ENCODE measurements at places on chromosomes 13 and 19.

DNA sequence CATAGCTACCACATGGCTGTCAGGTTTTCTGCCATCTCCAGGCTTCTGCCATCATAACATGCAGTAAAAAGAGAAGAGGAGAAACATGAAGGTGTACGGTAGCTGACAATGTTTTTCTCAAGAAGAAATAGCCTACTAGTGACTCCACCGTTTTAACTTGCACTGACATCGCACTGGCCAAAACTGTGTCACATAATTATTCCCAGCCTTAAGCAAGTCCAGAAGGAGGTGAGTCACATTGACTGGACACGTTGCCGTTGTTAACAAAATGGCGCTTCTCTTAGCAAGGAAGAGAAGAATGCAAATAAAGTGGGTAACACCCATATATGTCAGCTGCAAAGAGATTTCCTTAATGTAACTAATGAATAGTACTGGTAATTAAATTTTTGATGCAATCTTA lies 810.4 kb upstream of the SLC10A2 start:
- no peak for DNase-seq

GRCh38 chr13:42762251-42762650 lies 19.1 kb upstream of the FAM216B start:
- no peak for DNase-seq

- no peak for DNase-seq
These were observed 191.4 kb downstream of the POSTN start for GRCh38 chr13:37407156-37407555.

GRCh38 chr13:114019367-114019766 lies 45.5 kb upstream of the C13orf46 start:
- DNase-seq: no peak

DNA sequence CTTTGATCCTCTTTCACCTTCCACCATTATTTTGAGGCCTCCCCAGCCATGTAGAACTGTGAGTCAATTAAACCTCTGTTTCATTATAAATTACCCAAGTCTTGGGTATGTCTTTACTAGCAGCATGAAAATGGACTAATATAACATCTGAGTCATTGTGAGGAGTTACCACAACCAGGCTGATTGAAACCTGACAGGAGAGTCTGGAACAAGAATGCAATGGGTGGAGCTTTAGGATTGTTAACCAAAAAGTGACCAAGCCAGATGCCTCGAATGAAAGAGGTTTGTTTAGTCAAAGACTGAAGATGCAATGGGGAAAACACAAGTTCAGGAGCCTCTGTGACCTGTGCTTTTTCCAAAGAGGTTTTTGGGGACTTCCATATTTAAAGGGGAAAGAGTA lies 659.0 kb downstream of the SLITRK6 start:
- DNase-seq: no peak

GRCh38 chr19:17719730-17720400 lies 585 bp downstream of the MAP1S start:
- peak; percentile 47 for DNase-seq

DNA sequence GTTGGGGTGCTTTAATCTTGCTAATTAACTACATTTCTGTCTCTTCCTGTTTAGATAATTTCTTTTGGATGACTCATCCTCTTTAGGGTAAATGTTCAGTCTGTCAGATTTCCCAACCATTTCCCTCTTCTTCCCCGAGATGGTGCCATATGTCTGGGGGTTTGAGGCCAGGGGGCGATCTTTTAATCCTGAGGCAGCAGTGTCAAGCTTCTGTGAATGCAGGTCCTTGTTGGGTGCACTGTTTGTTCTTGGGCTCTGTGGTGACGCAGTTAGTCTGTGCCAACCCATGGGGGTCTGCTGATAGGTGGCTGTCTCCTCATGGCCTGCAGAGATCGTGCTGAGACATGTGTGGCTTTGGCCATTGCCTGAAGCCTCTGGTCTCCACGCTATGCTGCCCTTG lies 420.4 kb downstream of the NDFIP2 start:
- DNase-seq: no peak

DNA sequence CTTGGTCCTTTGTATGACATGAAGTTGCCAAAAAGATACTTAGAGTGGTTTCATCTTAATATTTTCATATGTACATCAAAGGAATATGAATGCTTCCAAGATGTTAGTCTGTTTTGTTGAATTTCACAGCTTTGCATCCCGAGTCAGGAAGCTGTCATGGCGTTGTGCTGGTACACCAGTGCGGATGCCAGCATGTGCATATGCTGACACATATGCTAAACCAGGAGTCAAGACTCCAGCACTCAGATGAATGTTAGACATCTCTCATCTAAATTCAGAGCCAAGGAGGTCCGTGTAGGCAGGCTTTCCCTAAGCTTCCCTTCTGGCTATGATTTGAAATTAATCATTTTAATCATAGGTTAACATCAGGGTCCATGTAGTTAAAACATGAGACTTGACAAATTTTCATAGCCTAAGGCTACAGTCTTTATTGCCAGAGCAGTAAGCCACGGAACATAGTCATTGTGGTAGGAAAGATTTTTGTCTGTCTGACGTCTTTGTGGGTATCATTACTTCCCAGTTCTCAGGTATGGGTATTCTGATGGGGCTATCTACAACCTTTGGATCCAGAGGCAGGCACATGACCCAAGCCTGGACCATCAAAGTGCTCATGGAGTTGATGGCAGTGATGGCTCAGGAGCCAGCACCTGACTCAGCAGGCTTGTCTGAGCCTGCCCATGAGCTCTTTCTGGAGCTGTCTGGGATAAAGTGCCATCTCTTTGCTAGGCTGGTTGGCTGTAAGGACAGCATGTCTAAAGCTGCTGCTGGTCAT lies 246.1 kb downstream of the KCNRG start:
- DNase-seq: no peak

- no peak for DNase-seq
These were observed 132.8 kb downstream of the ENOX1 start for GRCh38 chr13:43653980-43654379.

GRCh38 chr19:39155114-39155700 lies 29.6 kb downstream of the PAK4 start:
- DNase-seq: no peak

DNA sequence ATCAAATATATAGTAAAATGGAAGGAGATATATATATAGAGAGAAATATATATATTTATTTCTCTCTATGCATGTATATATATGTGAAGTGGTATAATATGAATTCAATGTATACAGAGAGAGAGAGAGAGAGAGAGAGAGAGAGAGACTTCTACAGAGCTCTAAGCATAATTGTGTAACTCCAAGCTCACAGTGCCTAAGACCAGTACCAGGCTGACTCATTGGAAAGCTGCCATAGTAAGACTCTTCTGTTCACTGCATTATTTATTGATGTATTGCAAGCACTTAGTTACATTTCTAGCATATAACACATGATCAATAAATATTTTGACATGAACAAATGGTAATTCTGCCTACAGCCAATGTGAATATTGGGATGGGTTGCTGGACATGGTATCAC lies 1734.7 kb downstream of the SLITRK1 start:
- DNase-seq: no peak

- no peak for DNase-seq
These were observed 273.8 kb downstream of the LHFPL6 start for GRCh38 chr13:39329182-39329639.

- DNase-seq: no peak
These were observed 256.9 kb downstream of the SPRY2 start for GRCh38 chr13:80083853-80084676.

DNA sequence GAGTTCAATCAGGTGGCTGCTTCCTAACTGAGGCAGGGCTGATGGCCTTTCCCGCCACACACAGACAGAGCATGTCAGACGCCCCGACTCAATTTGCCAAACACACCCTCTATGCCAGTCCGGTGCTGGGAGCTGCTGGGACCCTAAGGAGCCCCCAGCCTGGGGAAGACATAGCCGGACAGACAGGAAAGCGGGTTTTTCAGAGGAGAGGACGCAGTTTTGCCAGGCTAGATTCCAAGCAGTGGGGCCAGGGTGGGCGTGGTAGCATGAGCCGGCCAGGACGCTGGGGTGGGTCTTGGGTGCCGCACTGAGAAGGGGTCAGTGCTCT lies 19.8 kb downstream of the MAST3 start:
- DNase-seq: no peak

DNA sequence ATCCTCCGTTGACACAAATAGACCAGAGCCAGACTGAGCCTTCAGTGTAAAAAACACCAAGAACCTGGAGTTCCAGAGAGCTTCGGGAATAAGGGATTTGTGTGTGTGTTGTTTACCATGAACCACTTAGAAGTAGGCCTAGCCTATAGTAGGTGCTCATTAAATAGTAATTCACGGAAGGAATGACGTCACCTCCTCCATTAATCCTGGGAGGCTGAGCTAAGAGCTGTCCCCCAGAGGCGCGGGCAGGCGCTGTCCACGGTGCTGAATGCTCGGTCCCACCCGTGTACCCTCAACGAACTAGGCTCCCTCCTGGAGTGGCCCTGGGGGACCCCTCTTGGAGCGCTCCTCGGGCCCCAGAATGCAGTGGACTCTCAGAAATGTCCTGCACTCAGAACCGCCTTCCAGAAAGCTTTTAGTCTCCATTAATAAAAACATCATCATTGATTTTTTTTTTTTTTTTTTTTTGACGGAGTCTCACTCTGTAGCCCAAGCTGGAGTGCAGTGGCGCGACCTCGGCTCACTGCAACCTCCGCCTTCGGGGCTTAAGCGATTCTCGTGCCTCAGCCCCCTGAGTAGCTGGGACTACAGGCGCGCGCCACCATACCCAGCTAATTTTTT lies 6.5 kb downstream of the UNC13A start:
- DNase-seq: no peak

GRCh38 chr19:55484593-55485438 lies at the start of gene NAT14:
Gene NAT14, plus strand, starts transcription at chr19:55485188. Its CDS starts 521 bp downstream, at chr19:55485709.
- no peak for DNase-seq

DNA sequence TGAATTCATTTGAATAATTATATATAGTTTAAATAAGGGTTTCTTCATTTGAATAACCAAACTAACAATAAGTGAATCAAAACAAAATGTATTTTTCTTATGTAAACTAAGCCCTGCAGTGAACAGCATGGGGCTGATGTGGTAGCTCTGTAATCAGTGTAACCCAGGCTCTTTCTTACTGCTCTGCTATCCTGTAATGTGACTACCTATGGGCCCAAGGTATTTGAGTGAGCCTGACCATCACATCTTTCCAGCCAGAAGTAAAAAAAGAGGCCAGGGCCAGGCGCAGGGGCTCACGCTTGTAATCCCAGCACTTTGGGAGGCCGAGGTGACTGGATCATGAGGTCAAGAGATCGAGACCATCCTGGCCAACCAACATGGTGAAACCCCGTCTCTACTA lies 494.6 kb downstream of the DCT start:
- DNase-seq: no peak

GRCh38 chr13:26236296-26236695 lies 14.2 kb upstream of the RNF6 start:
- no peak for DNase-seq

DNA sequence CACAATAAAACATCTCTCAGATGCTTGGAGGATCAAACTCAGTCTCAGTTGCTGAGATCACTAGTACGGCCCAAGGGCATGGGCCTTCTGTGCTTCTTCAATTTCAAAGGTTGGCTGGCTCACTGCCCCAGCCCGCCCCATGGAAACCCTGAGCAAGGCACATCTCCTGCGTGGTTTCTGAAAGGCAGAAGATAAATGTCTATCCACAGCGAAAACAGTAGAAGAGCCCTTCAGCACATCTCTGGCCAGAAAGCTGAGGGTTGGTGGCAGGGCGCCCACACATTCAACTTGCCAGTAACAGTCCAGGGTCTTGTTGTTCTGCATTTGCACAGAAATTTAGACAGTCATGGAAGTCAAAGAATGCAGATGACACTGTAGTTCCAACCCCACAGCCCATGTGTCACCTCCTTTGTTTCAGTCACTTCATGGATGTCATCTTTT lies 24.0 kb upstream of the KATNAL1 start:
- DNase-seq: no peak

GRCh38 chr19:56189785-56190184 lies 7.8 kb downstream of the ZSCAN5B start:
- no peak for DNase-seq

GRCh38 chr13:94139393-94139995 lies 340.0 kb downstream of the DCT start:
- no peak for DNase-seq

Measured in activated CD8-positive, alpha-beta memory T cell treated with anti-CD3 and anti-CD28 coated beads for 4 hours (primary cell).